Stimulated activated CD4-positive, alpha-beta T cell treated with anti-CD3 and anti-CD28 coated beads, TNF-alpha, amount 100 ng/mL, for 24 hours (primary cell): ENCODE measurements at places on chromosomes 2 and 18.

GRCh38 chr18:43893001-43893637 lies 615.8 kb upstream of the SYT4 start:
- DNase-seq: no peak

DNA sequence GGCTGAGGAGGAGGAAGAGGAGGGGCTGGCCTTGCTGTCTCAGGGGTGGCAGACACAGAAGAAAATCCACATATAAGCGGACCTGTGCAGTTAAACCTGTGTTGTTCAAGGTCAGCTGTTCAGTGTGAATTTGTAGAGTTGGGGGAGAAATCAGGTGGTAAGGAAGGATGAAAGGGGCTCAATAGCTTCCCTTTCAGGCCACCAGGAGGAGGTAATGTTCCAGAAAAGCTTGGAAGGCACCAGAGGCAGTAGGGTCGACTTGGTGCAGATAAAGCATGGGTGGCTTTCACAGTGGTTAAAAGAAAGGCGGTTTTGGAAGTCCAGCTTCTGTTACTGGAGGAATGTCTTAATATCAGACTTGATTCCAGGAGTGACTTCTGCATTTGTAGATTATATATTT lies 167.4 kb downstream of the THSD7B start:
- DNase-seq: no peak

GRCh38 chr2:7270011-7270431 lies 352.8 kb downstream of the RNF144A start:
- DNase-seq: no peak

DNA sequence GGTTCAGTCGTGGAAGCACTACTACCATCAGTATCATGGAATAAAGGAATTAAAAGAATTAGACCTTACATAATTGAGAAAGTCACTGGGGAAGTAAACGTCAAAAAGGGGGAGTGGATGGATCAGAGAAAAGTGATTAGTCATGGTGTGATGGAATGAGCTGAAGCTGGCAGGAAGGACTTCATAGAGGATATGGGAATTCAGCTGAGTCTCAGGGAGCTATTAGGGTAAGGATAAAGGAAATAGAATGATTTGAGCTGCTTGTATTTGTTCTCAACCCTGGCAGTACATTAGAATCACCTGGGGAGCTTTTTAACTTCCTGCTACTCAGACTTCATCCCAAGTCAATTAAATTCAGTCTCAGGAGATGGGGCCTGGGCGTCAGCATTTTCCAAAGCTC lies 53.4 kb upstream of the SETBP1 start:
- DNase-seq: no peak

DNA sequence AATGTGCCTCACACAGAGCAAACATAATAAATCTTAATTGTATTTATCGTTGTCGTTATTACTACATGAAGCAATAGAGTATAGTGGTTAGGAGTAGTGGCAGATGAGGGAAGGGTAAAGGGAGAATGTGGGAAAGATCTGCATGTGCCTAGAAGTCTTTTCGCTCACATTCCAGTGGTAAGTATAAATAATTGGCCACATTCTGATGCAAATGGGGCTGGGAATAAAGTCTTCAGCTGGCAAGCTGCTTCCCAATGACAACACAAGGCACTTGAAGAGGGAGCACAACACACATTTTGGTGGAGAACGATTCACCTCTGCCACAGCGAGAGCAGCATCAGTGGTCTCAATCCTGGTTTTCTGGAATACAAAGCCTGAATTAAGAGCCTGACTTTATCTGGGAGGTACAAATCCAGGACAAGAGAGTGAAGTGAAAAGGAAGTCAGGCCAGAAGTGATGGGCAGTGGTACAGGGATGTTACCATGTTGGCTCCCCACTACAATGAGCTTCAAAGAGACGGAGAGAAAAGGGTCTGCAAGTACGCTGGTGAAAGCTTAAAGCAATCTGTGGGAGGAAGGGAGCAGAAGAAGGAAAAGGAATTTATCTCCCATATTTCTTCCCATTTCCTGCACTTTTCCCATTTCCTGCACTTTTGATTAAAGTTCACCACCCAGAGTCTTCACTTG lies 112.3 kb downstream of the ARHGAP15 start:
- no peak for DNase-seq

DNA sequence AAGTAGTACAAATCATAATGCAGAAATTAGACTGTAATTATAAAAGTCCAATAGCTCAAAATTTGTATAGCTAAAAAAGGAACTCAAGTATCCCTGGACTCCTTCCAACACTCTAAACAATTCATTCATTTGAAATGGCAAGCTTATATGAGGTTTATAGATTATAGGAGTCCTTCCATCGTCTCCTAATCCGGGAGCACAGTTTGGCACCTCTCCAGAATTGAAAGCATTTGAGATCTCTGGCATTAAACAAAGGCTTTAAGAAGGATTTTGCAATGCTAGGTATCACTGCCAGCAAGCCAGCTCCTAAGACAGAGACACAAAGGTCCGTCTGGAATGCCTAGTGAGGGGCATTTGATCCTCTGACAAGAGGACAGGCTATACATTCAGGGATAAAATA lies 90.9 kb downstream of the ACVR1 start:
- DNase-seq: no peak

DNA sequence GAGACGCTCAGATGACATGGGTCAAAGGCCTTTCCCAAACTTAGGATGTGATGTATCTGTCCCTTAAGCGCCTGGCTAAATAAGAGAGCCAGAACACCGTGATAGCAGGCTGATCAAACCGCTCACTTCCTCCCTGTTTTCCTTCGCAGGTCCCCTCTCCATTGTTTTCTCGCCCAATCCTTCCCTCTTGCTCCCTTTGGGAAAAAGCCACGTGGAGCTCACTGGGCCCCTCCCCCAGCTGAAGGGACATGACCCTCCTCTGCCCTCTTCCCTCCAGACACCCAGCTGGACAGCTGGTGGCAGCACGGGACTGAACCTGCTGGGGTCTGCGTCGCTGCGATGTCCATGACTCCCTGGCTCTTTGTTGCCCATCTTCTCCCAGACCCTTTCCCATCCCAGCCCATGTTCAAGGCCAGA lies 201.7 kb downstream of the TNS1 start:
- no peak for DNase-seq

DNA sequence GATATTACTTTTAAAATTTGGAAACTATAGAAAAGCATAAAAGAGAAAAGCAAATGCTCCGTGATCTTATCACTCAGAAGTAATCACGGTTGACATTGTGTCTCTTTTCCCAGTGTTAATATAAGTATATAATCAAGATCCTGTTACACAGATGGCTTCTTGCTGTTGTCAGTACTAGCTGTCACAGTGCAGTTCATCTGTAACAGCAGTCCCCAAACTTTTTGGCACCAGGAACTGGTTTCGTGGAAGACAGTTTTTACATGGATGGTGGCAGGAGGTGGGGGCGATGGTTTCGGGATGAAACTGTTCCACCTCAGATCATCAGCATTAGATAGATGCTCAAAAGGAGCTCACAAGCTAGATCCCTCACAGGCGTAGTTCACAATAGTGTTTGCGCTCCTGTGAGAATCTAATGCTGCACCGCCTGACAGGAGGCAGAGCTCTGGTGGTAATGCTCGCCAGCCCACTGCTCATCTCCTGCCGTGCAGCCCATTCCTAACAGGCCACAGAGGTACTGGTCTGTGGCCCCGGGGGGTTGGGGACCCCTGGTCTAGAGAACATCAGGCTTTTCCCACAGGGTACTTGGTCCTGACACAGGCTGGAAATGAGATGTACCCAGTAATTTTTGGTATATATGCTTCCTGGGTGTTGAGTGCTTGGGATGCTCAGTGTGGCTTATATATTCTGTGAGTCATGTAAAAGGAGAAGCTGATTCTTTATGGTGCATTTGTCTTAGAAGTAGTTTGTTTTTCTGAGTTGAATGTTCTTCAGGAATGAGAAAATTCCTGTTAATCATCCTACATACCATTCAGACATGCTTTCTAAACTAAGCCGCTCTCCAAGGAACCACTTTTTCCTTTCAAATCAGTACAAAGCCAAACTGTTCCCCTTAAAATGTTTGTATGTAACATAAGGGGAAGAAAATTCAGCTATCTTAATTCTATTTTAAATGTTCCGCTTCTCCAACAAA lies 121.8 kb downstream of the NCK2 start:
- no peak for DNase-seq

GRCh38 chr2:18551623-18552022 lies 8.8 kb downstream of the RDH14 start:
- DNase-seq: no peak

GRCh38 chr2:44758591-44758990 lies 182.9 kb upstream of the SIX3 start:
- DNase-seq: no peak
